ENCODE measurements at places on chromosomes 3 and 15.

DNA sequence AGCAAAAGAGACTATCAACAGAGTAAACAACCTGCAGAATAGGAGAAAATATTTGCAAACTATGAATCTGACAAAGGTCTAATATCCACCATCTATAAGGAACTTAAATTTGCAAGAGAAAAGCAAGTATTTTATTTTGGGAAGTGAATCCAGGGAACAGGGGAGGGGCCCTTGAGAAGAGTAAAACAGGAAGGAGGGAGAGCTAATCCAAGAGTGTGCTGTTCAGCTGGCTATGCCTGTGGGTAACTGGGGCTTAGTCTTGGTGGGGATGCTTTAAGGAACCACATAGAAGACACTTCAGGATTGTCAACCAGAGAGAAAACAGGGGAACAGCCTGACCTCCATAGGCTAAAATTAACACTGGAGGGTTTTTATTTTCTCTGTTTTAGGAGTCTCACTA, 3.9 kb upstream of the HHLA2 start:
- no peak for DNase-seq

DNA sequence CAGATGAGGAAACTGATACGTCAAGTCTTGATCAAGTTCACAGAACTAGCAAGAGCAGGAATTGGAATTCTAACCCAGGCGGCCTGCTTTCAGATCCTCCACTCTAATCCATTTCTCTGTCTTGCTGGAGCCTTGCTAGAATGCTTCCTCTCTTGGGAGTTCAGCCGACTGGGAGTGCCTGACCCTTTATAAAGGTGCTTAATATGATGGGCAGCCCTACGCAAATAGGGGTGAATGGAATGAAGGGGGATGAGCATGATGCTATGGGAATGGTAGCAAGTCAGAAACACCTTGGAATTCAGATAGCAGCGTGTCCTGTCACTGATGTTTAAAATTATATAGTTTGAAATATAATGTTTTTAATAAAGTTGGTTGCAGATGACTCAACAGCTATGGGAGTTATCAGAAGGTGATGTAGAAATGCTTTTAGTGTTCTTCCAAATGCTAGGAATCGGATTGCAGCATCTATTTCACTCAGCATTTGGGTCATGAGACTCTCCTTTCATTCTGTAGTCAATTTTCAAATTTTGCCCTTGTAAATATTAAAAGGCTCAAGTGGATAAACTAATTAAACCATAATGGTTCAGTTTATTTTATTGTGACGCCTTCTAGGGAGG, 150.7 kb downstream of the FNDC3B start:
- no peak for DNase-seq

GRCh38 chr3:33962396-33962795, 164.0 kb downstream of the PDCD6IP start:
- no peak for DNase-seq

DNA sequence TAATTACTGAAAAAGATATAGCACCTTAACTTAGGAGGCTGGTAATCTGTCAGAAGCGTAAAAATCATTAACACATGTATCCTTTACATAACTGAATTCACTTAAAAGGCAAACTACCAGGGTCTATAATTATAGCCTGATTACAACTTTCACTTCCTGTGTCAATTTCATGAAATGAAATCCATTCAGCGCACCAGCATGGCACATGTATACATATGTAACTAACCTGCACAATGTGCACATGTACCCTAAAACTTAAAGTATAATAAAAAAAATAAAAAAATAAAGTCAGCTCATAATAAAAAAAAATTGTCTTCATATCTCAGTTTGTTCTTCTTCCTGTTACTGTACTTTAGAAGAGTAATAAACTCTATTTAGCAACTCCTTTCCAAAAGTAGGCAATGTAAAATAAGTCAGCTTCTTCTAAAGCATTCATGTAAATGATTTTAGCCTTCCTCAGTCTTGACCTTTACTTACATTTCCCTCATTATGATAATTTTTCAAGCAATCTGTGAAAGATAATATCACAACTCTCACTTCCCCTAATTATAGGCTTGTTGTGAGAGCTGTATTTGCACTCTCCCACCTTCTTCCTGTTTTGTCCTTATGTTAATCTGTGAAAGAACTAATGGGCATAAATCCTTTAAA, 50.1 kb downstream of the KBTBD8 start:
- no peak for DNase-seq

All from type B pancreatic cell (in vitro differentiated cells).